Fibroblast of skin of left biceps (primary cell): ENCODE measurements at places on chromosomes 5 and 9.

DNA sequence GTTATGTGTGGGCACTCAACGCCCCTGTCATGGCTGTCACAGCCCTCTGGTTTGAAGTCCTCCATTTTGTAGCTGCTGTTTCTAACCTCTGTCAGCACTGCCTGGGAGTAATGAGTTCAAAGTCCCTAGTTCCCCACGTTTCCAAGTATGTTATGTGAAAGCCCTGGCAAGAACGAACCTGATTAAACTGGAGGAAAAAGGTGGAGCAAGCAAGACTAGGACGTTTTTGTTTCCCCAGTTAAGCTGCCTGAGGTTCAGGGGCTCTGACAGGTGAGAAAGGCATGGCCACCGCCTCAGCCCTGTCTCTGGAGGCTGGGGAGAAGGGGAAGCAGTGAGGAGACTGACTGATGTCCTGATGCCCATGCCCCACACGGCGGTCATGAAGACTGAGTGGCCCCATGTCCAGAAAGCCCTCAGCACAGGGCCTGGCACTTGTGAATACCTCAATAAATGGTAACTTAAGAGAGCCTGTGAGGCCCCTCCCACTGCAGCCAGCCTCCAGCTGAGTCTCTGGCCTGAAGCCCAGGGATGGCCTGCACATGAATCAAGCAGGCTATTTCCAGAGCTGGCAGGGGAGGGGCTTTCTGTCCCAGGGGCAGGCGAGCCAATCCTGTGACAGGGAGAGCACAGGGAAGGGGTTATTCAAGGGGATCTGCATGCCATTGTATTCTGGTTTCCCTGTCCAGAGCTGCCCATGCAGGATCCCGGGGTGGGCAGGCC lies 61.8 kb downstream of the PFDN1 start:
- DNase-seq, result peak; percentile 67

GRCh38 chr9:132770770-132771310 lies 100.6 kb downstream of the GTF3C4 start:
- DNase-seq, result no peak

- no peak for DNase-seq
Measured at GRCh38 chr9:81848472-81848871, 79.8 kb upstream of the SPATA31D4 start.

- no peak for DNase-seq
Measured at GRCh38 chr5:176133289-176133870, 104.8 kb upstream of the SIMC1 start.

DNA sequence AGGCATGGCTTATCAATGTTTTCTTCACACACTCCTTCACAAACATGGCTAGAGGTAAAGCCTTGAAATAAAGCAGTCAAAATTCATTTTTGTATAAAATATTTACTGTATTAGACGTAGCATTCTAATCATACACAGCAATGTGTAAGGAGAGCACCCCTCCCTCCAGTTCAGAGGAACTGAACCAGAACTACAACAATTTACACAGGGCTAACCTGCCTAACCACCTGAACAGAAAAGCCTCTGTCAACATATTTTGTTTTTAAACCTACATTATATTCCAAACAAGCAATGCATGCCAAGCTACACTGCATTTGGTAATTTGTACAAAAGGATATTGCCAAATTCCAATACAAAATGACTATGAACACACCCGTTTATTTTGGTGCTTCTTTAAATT lies 41.6 kb downstream of the MLLT3 start:
- DNase-seq, result no peak

DNA sequence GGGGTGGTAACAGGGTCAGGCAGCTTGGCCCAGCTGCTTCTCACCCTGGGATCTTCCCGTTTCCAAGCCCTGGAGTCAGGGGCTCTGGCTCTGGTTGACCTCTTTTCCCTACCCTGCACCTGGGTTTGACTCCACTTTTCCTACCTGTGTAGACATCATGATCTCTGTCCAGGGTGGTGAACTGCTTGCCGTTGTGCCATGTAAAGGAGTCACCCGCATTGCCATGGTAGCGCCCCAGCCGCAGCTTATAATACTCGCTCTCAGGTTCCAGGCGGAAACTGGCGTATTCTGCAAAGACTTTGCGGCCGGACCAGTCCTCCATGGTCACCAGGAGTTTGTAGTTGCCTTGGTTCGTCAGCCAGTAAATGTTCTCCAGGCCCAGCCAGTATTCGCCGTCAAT lies 30.9 kb downstream of the ANGPTL2 start:
- DNase-seq, result no peak

DNA sequence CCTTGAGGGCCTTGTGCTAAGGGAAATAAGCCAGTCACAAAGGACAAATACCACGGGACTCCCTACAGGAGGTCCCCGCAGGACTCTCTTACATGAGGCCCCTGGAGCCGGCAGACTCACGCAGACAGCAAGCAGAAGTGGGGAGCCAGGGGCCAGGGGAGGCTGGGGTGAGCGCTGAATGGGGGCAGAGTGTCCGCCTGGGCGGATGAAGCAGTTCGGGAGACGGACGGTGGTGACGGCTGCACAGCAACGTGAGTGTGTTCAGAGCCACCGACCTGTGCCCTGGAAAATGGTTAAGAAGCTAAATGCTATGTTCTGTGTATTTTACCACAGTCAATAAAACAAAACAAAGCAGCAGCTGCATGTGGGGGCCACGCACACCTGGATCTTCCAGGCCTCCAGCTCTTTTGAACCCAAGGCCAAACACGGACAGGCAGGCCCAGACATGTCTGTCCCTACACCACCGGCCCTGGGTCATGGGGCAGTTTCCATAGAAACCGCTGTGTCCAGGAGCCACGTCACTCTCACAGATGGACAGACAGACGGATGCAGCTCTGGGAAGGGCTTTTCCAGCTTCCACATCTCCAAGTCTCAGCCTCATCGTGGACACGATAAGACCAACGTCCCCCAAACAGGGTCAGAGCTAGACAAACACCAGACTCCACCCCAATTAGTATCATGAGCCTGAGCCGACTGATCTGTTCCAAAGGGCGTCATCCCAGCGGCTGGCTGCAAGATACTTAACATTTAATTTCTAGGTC lies 103.9 kb downstream of the VAV2 start:
- no peak for DNase-seq

DNA sequence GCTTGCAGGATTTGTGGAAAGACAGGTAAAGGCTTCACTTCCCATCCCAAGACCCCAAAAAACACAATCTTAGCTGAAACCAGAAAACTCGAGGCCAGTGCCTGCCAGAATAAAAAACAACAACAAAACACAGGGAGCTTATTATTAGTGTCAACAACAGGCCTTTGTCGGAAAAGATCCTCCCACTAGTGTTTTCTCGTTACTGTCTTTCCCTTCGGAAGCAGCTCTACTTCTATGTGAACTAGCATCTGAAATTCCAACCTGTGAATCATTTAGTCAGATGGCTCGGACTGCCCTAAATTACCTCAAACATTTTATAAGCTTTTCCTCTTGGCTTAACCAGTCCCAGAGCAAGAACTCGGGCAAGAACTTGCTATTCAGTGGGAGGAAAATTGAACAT lies 122.2 kb upstream of the GNA14 start:
- no peak for DNase-seq

GRCh38 chr5:175478008-175478383 lies 364 bp upstream of the SFXN1 start:
- DNase-seq, result no peak

DNA sequence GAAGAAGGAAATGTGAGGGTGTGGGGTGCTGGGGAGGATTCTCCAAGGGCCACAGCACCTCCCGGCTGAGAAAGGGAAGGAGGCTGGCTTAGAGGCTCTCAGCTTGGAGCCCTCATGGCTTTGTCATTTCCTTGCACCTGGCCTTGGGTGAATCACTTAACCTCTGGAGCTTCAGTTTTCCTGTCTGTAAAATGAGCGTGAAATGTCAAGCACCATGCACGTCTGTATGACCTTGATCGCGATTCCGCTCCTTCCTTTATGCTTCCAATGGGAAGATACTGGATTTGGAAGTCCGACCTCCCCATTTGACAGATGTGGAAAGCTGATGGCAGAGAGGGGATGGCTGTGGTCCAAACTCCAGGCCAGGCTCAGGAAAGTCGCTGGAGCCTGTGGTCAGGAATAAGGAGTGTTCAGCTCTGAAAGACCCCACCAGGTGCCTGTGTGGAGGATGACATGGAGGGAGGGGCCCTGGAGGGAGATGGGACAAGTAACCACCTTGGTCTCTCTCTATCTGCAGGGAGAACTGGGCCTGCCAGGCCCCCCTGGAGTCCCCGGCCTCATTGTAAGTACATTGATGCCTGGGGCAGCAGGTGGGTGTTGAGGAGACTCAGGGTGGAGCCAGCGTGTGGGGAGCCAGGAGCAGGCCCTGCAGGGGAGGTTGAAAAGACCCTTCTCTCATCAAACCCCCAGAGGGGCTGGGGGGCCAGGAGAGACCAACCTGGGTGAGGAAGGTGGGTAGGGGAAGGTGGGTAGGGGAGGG lies 66.5 kb downstream of the COL27A1 start:
- DNase-seq, result no peak

GRCh38 chr5:117475919-117476318 lies 901.3 kb upstream of the SEMA6A start:
- DNase-seq, result no peak

DNA sequence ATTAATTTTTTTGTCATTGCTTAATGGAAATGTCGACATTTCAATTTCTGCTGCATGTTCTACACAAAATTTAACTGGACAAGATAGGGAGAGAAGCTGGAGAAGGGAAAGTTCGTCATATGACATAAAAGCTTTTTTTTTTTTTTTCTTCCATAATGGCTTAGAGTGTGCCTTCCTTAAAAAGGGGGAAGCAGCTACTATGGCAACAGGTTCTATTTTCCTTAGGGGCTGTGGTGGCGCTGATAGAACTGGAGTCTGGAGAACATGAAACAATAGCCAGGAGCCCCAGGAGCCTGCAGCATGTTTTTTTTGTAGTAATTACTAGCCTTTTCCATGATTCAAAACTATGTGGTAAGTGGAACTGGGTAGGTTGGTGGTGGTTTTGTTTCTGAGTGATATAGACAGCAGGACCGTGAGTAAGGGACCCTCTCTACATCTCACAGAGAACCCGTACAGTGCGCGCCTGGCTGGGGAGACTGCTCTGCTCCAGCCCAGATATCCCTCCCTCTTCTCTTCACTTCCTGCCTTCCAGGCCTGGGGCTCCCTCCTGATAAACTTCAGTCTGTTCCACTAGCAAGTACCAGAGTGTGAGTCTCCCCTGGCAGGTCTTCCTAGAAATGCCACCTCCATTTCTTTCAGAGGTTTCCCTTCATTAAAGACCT lies 301.6 kb downstream of the NR3C1 start:
- no peak for DNase-seq

DNA sequence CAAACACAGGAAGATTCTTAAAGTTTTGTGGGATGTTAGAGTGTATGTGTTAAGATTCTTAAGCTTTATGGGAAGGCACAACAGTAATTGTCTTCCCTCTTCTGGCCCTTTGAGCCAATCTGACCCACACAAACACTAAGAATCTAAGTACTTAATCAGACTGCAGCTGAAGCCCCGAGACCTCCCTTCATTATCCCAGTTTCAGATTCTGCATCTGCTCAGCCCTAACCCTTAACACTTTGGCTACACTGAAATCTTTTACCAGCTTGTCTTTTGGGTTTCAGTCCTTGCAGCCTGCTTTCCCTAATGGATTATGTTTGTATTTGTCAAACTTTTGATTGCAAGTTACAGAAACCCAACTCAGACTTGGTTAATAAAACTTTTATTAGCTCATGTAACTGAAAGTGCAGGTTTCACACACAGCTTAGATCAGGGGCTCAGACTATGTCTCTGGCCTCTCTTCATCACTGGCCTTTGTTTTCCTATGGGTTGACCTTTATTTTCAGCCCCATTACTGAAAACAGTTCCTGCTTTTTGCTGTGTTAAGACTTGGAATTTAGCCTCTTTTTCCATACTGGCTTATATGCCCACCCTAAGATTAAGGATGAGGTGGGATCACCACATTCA lies 71.5 kb downstream of the COX7C start:
- no peak for DNase-seq

GRCh38 chr9:130977811-130978221 lies 31.2 kb upstream of the LAMC3 start:
- no peak for DNase-seq

DNA sequence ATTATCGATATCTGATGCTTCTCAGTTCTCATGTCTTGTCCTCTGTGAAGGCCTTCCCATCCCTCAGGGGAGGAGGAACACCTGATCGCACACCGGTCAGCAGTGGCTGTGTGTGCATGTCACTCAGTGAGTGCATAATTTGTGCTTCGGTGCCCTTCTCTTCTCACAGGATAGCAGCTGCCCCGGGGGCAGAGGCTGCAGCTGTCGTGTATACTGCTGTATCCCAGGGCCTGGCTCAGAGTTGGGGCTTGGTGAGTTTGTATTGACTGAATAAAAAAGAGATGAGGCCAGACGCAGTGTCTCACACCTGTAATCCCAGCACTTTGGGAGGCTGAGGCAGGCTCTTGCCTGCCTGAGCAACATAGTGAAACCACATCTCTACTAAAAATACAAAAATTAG lies 49.7 kb upstream of the NCS1 start:
- DNase-seq, result no peak

GRCh38 chr5:170701334-170701733 lies 82.2 kb upstream of the GABRP start:
- no peak for DNase-seq

GRCh38 chr5:157562111-157562581 lies 13.4 kb downstream of the ADAM19 start:
- no peak for DNase-seq

- DNase-seq, result no peak
Measured at GRCh38 chr5:147216552-147217154, 18.2 kb upstream of the STK32A start.

- DNase-seq, result no peak
Measured at GRCh38 chr9:13274886-13275641, 4.4 kb downstream of the MPDZ start.
